ENCODE measurements at places on chromosomes 3 and 15.

GRCh38 chr3:129281726-129282125 is 3.1 kb downstream of the HMCES start:
- no peak for DNase-seq

- DNase-seq: no peak
Measured at GRCh38 chr3:78507196-78507984, 1260.4 kb downstream of the ROBO1 start.

DNA sequence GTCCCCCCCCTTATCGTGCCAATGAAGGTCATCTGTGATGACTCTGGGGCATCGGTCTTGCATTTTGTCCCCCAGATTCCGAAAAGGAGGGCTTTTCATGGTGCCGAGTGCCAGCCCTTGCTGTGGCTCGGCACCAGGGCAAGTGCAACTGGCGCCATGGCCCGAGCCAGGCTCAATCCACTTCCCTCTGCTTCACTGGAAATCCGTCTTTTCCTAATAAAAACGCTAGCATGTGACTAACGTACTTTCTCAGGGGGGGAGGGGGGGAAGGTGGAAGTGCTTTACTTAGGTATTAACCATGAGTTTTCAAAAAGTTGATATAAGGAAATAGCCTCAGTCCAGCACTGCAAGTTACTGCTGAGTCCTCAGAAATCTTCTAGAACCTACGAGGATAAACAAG is 20.5 kb downstream of the TRPM1 start:
- DNase-seq: no peak

- DNase-seq: no peak
Measured at GRCh38 chr3:82163907-82164520, 402.6 kb upstream of the GBE1 start.

Measured in esophagus squamous epithelium (tissue), 5 donors.